ENCODE measurements at places on chromosomes 3 and 15. TPM values are rescaled to one million over a fixed set of nuclear protein-coding genes. Genes with fewer than 3 reads are reported as not detected.

The THRB gene
- total RNA-seq, result not detected

The FBN1 gene
- 1.6 TPM for total RNA-seq

The MST1R gene
- 4.1 TPM for total RNA-seq

The SH3GL3 gene
- not detected for total RNA-seq

DNA sequence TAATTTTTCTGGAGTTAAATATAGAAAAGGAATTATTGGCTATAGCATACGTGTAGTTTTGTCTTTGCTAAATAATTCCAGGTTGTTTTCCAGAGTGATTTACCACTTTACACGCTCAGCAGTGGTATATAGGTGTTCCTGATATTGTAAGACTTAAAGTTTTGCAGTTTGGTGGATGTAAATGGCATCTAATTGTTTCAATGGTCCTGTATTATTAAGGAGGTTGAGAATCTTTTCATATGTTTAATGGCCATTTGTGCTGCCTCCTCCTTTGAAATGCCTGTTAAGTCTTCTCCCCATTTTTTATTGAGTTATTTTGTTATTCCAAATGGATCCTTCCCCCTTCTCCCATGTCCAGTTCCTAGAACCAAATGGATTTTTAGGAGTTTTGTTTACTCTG is 26.4 kb upstream of the P4HTM start:
- DNase-seq, result no peak

The MGLL gene
- total RNA-seq, result 0.10 TPM

- DNase-seq, result no peak
Measured at GRCh38 chr3:161694682-161695564, 198.3 kb downstream of the OTOL1 start.

- no peak for DNase-seq
Measured at GRCh38 chr3:55367384-55367783, 119.7 kb downstream of the WNT5A start.

The UROC1 gene
- total RNA-seq, result not detected

The TMC3 gene
- total RNA-seq, result not detected

The CNTN6 gene
- total RNA-seq, result not detected

The SCN11A gene
- total RNA-seq, result 0.05 TPM

The USP19 gene
- total RNA-seq, result 63.5 TPM

- no peak for DNase-seq
Measured at GRCh38 chr15:80007532-80007931, 36.5 kb upstream of the BCL2A1 start.

- no peak for DNase-seq
Measured at GRCh38 chr15:90571063-90571541, 41.4 kb downstream of the CRTC3 start.

DNA sequence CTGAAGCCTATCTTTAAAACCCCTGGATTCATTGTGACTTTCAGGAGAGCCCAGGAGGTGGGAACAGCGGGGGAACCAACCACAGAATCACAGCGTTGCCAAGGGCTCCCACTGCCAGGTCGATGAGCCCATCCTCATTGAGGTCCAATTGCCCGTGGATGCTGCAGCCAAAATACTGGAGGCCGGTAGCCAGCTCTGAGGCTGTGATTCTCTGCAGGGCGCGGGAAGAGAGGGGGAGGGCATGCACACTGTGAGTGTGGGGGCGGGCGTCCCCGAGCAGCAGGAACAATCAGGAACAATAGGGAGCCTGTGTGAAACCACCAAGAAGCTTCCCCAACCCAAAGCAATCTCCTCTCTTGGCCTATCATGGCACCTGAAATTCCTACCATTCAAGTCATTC is 53.4 kb downstream of the FEM1B start:
- DNase-seq, result no peak

The PAK6 gene
- 0.47 TPM for total RNA-seq

- no peak for DNase-seq
Measured at GRCh38 chr3:14001136-14001535, 121.3 kb upstream of the WNT7A start.

DNA sequence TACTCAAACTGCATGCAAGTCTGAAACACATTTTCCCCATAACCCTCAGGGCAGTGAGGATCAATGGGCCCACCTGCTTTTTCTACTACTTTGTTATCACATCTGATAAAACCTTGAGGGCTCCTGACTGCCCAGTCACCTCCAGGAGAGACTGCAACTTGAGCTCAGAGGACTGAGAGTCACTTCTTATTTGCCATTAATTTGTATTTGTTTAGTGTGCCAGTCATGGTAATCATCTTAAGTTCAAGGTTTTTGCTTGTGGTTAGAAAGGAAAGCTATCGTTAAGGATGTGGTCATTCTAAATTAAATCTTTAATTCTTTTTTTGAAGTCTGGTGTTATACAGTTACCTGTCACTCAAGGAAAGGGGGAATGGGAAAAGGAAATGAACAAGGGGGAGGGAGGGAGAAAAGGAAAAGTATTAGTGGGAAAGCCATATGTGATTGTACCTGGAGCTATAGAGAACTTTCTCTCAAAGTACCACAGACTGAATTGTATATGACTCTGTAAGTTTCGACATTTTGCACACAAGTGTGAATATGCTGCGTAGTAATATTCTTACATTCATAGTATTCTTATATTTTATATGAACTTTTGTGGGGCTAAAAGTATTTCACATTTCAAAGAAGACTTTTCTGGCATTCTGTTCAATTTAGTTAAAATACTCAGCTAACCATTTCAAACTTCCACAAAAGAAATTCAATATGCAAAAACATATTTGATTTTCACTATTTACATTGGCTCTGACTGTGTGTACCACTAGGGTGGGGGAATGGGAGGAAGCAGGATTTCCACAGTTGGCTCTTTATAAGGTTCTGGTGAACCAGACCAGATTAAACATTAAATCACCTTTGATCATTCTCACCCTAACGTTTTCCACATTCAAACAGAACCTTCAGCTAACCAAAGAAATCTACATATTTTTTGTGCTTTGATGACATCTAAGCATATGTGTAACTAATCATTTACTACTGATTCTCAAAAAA is 166.5 kb upstream of the ATP11B start:
- DNase-seq, result no peak

DNA sequence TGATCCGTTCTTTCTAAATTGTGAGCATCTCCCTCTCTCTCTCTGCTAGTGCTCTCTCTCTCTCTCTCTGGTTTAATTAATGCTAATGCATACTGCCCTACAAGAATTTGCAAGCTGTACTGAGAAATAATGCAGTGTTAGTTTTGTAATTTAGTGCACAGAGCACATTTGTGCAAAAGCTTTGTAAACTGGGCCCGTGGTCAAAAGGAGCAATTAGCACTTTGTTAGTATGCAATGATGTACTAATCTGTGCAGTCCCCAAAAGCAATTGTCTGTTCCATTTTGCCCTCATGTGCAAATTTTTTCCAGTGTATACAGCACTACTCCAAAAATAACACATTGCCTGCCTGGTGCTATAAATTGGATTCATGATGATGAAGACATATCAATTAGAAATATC is 184.6 kb upstream of the CMC1 start:
- no peak for DNase-seq

The C3orf22 gene
- total RNA-seq, result not detected

The CFAP20DC gene
- 2.0 TPM for total RNA-seq

The SAMMSON gene
- total RNA-seq, result not detected

- DNase-seq, result no peak
Measured at GRCh38 chr3:194844046-194844445, 158.4 kb downstream of the FAM43A start.

The GPR149 gene
- total RNA-seq, result not detected

The KLF15 gene
- not detected for total RNA-seq

GRCh38 chr15:63339006-63339766 is 42.5 kb downstream of the CA12 start:
- no peak for DNase-seq

Measured in activated CD4-positive, alpha-beta T cell treated with anti-CD3 and anti-CD28 coated beads, Interleukin-2, amount 10 ng/mL, durations not matched to agents 7 days and 5 days (primary cell).